ENCODE measurements at places on chromosomes 6 and 20.
A peak's percentile ranks its signal among the peaks of the same experiment; 100 is the strongest.

GRCh38 chr6:53986165-53986720 is 125.0 kb upstream of the MLIP start:
- no peak for DNase-seq

DNA sequence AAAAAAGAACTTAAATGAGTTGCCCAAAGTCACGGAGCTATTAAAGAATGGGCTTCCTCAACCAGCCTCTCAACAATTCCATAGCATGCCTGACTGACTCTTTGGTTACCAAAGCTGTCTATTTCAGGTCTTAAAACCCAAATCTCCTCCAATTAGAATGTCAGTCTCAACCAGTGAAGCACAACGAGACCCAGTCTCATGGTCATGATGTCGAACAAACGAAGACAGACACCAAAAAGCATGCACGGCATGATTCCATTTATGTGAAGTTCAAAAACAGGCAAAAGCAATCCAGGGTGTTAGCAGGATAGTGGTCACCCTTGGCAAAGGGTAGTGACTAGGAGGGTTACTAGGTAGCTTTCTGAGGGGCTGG is 16.3 kb upstream of the PTPN1 start:
- no peak for DNase-seq

GRCh38 chr6:133259561-133259960 is 18.4 kb downstream of the EYA4 start:
- DNase-seq = no peak

GRCh38 chr20:59728722-59729430 is 124.5 kb downstream of the PHACTR3 start:
- no peak for DNase-seq

- DNase-seq = peak; percentile 30
These were observed 37.5 kb upstream of the MRPS18A start for GRCh38 chr6:43724914-43725642.

- peak; percentile 67 for DNase-seq
These were observed 73.3 kb downstream of the AKAP12 start for GRCh38 chr6:151313066-151313491.

GRCh38 chr6:45423111-45423823 is 45.5 kb upstream of the SUPT3H start:
- DNase-seq = no peak

- DNase-seq = no peak
These were observed 69.1 kb downstream of the NRSN1 start for GRCh38 chr6:24194978-24195700.
